ENCODE measurements at places on chromosomes 2 and 18.

DNA sequence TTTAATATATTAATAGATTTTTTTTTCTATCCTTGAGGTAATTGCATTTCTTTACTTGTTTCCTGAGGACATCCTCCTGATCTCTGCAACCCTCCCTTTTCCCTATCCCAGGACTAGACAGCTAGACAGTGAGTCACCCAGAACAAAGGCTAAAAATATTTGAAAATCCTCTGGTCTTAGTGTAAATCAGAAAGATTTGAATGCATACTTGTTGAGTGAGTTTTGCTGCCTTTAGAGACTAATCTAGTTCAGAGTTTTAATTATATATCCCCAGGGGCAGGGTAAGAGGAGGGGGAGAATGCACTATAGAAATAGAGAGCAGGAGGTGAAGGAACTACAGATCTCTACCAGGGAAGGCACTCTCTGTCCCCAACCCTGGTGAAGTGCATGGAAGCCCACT, 202.3 kb upstream of the TCF4 start:
- DNase-seq = no peak

- no peak for DNase-seq
These were observed 8.9 kb upstream of the THUMPD2 start for GRCh38 chr2:39787950-39788349.

DNA sequence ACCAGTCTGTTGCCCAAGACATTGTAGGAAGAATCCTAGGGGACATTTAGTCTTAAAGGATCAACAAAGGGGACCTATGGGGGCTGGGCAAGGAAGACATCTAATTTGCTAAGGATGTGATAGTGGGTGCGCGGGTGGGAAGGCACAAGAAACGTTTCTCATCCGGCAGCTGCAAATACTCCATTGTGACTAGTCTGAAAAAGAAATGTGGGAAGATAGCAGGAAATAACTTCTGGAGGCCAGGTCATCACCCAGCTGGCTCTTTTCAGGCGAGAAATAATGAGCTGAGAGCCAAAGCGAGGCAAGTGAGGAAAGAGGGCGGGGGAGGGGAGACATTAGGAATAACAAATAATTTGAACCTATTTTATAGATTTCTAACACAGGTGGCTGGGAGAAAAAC, 70.3 kb upstream of the NCK2 start:
- no peak for DNase-seq

DNA sequence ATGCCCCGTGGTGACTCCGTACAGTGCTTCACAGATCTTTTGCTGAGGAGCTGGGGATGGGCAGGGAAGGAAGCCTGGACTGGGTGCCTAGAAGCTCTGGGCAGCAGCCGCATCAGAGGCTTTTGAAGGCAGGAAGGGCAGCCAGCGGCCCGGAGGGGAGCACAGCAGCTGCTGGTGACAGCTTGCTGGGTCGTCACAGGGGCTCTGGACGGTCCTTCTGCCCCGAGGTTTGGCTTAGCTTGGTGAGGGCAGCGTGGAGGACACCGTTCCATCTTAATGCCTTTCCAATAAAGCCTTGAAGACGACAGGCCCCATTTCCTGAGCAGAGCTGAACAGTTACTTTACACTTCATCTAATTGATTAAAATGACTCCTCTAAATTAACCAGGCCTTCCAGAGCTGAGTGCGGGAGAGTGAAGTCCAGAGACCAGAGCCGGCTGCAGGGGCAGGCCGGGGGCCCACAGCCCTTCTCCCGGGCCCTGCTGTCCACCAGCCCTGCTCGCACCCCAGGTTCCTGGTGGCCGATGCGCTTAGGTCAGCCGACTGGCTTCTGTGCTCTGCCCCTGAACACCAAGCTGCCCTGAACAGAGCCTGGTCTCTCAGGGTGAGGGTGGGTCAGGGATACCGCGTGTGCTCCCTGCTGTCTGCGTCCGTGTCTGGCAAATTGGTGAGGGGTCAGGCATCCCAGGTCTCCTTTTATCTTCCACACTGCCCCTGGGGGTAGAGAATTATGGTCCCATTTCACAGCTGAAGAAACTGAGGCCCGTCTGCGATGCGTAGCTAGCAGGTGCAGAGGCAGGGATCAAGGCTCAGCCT, 43.5 kb downstream of the RRM2 start:
- DNase-seq = no peak

GRCh38 chr2:77831898-77832297, 309.7 kb upstream of the LRRTM4 start:
- DNase-seq = no peak

- DNase-seq = peak; percentile 49
These were observed 26.3 kb downstream of the MRPL35 start for GRCh38 chr2:86225581-86225980.

DNA sequence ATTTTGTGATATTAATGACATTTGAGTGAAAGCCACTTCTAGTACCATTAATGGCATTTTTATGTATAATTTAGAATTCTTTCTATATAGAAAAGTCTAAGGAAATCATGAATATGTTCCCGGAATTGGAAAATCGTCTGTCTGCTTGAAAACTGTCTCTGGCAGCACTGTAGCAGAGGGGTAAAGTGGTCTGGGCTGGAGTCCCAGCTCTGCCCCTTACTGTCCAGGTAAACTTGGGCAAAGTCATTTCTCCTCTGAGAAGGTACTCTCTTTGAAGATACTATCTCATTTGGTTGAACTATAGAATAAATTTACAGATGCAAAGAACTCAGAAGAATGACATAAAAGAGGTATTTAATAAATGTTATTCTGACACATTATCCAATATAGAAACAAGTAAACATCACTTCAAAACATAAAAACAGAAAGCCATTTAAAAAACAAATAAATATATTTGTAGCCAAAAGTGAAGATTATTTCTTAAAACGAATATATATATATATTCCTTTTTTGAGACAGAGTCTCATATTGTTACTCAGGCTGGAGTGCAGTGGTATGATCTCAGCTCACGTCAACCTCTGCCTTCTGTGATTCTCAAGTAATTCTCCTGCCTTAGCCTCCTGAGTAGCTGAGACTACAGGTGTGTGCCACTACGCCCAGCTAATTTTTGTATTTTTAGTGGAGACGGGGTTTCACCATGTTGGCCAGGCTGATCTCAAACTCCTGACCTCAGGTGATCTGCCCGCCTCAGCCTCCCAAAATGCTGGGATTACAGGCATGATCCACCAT, 149.8 kb upstream of the ITGA4 start:
- DNase-seq = no peak

DNA sequence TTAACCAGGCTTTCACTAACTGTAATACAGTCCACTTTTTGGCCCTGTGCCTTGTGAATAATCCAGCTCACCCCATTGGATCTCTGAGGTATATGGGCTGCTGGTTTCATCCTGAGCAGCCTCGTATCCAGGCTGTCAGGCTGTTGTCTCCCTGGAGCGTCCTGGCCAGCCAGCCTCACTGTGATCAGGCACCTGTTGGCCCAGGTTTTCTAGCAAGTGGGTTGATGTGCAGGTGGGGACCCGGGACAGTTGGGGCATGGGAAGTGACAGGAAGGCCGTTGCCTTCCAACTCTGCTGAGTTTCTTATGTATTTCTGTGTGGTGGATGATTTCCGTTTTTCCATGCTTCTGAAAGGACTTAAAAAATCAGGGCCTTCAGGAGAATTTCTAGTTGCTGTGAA, 132.4 kb downstream of the ACOXL start:
- DNase-seq = no peak

GRCh38 chr2:75088791-75089190, 110.5 kb downstream of the TACR1 start:
- no peak for DNase-seq

- no peak for DNase-seq
These were observed 16.5 kb downstream of the NCOA1 start for GRCh38 chr2:24507549-24507948.

DNA sequence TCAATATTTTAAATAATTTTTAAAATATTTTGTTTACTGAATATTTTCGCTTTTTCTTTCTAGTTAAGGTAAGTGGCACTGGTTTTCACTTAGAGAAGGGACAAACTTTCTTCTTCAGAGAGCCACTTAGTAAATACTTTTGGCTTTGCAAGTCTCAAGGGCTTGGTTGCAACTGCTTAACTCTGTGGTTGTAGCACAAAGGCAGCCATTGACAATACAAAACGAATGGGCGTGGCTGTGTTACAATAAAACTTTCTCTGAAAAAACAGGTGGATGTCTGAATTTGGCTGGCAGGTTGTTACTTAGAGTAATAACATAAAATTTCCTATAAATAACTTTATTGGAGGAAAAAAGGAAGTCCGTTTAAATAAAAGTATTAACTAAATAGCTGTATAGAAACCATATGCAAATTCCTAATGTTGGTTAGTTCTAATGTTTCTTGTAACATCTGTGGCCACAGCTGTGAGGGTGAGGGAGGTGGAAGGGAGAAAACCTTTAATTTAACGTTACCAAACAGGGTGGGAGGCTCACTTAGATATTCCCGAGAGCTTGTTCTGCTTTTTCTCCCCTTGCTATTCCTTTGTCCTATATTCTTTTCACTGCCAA, 62.4 kb upstream of the TNP1 start:
- DNase-seq = no peak

- DNase-seq = no peak
These were observed 23.5 kb upstream of the C1GALT1C1L start for GRCh38 chr2:43699761-43700160.

- DNase-seq = no peak
These were observed 74.7 kb downstream of the TNFRSF11A start for GRCh38 chr18:62399781-62400308.

GRCh38 chr18:58321986-58322385, 278.0 kb downstream of the NEDD4L start:
- peak; percentile 60 for DNase-seq
